Ecto neural progenitor cell (in vitro differentiated cells): ENCODE measurements at places on chromosomes 2 and 18.
A peak's percentile ranks its signal among the peaks of the same experiment; 100 is the strongest.

GRCh38 chr18:10442551-10442971 is 11.9 kb upstream of the APCDD1 start:
- no peak for DNase-seq

GRCh38 chr2:238239863-238240756 is at the start of gene HES6:
Gene HES6, minus strand, starts transcription at chr2:238240038. Its CDS starts 133 bp downstream, at chr2:238239905.
- peak; percentile 94 for DNase-seq

DNA sequence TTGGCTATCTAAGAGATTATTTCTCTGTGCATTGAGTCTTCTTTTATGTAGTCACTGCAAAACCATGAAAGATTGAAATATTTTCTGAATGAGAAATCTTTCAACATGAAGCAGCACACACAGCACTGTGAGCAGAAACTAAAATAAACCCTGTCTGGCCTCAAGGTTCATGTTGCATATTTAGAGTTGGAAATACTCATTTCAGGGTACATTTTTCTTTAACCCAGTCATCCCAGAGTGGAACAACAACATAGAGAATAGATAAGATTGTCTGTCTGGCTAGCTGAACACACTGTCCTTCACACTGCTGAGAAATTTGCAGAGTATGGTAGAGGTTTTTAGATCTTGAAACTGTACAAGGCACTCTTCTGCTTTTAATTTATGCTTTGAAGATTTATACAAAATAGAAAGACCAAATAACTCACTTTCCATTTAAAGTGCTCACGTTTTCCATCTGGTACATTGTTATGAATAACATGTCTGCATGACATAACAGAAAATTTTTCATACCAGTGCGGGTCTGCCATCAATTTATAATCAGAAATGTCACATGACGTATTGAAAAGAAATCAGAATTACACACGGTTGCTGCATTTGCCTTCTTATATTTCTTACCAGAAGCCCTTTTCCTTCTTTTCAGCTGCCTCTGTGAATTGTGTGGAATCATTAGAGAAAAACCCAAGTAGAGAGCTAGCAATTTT is 25.0 kb upstream of the FN1 start:
- DNase-seq: no peak

DNA sequence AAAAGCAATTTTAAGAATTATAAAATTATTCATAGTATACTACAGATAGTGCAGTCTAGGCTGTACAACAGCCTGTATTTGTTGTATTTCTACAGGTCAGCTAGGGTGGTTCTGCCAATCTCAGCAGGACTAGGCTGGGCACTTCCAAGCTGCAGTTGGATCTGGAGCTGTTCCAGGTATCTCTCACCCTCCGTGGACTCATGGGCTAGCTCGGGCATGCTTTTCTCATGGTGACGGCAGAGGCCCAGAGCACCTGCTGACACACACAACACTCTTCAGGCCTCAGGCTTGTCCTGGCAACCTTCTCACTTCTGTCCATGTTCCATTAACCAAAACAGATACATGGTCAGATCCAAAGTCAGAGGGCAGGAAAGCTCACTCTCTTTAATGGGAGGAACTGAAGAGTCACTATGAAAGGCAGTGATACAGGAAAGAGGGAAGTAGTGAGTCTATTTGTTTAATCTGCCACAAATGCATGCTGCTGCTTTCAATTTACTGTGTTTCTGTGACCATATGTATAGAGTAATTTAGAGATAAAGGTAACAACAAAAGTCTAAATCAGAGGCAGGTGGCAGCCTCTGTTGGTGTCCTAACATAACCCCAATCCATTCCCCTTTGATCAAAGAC is 462.4 kb upstream of the ACVR2A start:
- no peak for DNase-seq

GRCh38 chr2:237570776-237571335 is 4.5 kb downstream of the PRLH start:
- no peak for DNase-seq

- DNase-seq: no peak
Measured at GRCh38 chr2:16700551-16701259, 35.1 kb upstream of the CYRIA start.

DNA sequence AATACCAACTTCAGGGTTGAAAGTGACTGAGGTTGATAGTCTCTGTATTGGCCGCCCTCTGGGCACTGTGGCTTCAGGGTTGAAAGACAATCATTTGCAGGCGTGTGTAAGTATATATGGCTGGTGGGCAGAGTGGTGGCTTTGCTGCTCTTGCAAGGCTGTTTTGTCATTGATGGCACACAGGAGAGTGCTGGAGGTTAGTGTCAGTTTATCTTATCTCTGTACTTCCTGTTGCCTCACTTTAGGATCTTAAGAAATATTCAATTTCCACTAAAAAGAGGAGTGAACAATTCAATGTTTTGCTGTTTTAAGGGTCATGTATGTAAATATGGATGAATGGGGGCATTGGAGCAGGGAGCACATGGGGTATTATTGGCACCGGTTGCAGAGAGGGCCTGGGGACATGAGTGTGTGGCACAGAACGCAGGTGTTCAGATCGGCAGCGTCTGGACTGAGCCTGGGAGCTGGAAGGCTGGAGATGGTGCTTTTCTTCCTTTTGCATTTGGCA is 51.5 kb downstream of the NCK2 start:
- no peak for DNase-seq

DNA sequence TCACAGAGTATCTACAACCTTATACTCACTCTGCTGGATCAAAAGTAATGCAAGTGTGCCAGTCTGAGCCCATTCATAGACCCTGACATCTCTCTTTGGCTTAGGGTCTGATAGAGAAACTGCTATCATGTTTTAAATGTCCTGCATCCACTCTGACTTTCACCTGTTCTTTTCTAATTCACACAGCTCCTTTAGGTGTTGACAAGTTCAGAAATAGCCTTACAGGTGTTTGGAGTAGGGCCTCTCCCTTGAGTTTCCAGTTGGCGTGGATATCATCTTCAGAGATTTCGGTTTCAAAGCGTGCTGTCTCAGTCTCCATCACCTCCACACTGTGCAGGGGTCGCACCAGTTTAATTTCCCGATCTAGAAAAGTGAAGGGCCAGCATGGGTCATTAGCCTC is 150.3 kb downstream of the PLEKHA3 start:
- no peak for DNase-seq

- no peak for DNase-seq
Measured at GRCh38 chr2:53378791-53379190, 388.8 kb upstream of the CHAC2 start.

DNA sequence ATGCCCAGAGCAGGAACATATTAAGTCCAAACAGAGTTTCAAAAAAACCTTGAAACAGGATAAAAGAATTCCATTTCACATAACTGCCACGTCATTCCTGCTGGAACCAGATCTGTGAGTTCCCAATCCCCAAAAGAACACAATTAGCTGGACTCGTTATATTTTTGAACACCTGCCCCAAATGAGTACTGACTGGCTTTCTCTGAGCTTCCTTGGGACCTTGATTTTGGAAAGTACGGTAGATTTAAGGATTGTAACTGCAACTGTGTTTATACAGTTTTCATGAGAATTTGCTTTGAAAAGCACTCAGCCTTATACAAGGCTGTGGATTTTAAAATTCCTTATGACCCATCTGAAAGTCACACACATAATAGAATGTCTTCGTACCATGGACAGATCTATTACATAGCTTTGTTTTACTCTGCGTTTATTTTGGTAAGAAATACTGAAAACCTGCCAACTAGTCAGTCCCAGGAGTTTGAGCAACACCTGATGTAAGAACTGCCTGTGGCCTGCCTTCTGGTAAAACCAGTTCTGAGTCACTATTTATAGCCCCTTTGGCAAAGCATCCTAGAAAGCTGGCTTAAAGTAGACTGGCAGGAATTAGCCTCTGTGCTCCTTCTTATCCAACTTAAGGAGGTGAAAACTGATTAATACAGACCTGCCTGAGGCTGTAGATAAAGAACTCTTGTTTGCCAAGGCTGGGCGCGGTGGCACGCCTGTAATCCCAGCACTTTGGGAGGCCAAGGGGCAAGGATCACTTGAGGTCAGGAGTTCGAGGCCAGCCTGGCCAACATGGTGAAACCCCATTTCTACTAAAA is 48.1 kb downstream of the MERTK start:
- no peak for DNase-seq

GRCh38 chr2:85719609-85720240 is 25.6 kb downstream of the GNLY start:
- DNase-seq: no peak

DNA sequence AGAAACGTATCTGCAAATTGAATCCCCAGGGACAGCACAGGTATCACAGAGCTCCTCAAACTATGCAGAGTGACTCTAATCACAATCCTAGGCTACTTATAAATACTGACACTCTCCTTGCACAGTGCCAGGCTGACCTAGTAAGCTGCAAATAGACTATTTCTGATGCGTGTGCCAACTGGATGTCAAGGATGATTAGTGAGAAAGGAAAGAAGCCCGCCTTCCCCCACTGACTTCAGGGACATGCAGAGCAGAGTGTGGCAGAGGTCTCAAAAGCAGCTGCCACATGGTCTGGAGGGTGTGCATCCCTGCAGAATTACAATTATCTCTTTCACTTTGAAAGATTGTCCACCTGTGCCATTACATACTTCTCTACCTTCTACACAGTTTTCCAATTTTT is 235.6 kb downstream of the CPS1 start:
- DNase-seq: no peak

DNA sequence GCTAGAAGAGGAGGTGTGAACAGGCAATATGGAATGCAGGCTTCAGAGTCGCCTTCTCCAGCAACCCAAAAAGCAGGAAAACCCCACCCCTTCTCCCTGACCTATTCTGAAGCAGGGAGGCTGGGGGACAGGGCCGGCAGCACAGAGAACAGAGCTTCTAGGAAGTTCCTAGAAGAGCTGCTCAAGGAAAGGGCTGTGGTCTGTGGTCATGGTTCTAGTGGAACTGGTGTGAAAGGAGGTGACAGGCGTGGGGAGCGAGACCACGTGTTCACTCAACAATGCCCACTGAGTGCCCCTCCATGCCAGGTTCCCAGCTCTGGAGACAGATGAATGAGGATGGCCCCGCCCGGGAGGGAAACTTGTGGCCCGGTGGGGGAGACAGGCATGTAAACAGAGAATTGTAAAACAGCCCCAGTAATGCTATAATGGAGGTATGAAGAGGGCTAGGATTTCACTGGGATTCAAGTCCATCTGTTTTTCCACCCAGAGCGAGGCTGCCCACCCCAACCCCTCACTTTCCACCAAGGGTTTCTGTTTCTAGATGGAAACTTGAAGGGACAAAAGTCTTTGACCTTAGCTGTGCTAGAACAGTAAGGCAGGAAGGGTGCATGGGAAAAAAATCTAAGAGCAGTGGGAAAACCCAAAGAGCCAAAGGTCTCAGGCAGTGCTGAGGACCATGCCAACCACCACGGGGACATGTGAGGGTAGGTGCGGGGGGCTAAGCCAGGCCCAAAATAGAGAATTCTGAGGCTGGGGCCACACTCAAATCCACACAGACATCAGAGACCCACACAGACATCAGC is 71.8 kb downstream of the TNS1 start:
- no peak for DNase-seq

DNA sequence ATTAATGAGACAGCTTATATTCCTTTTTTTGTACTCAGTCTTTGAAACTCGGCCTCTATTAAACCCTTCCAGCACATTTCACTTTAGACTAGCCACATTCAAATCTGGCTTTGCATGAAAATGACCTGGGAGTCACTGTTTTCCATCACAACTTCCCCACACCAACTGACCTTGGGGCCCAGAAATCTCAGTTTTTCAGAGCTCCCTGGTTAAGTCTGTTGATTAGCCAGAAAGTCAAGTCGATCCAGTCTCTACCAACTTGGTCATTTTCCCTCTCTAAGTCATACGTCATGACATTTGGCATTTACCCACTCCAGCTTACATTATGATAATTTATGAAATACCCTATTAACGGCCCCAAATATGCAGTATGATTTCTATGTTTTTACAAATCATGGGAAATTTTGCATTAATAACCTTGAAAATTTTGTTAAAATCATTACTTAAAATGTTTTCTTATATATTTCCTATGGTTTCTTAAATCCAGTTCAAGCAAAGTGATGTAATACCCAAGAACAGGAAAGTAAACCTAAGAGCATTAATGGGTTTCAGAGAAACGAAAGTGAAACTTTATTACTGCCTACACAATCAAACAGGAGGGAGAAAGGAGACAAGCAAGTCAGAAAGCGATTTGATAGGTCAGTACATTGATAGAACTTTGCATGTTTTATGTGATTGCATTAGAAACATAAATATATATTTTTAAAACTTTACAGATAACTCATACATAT is 77.1 kb downstream of the SPATS2L start:
- no peak for DNase-seq

GRCh38 chr2:149028377-149028776 is 10.1 kb upstream of the LYPD6B start:
- no peak for DNase-seq

DNA sequence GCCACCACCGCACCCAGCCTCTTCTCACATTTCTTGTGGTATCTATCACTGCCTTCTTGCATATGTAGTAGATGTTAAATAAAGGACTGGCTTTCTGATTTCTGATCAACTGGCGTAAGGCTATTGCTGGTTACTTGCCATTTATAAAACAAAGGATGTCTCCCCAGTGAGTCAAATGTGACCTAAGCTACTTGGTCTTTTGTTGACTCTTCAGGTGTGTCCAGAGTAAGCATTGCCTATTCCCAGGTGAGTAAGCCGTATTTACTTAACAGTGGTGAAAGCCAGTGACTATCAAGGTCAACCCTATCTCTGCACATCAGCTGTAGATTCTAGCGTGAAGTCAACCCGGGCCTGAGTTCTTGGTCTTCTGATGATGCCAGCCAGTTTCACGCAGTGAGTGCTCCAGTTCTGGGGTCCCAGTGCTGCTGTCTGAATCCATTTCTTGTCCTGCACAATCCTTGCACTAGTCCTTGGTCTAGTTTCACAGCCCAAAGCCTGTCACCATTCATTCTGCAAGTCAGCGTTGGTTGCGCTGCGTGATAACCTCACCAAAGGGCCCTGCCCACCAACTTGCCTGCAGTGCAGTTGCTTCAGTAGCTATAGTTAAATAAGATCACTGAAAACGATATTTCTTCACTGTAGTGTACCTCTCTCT is 120.2 kb downstream of the GBX2 start:
- no peak for DNase-seq

DNA sequence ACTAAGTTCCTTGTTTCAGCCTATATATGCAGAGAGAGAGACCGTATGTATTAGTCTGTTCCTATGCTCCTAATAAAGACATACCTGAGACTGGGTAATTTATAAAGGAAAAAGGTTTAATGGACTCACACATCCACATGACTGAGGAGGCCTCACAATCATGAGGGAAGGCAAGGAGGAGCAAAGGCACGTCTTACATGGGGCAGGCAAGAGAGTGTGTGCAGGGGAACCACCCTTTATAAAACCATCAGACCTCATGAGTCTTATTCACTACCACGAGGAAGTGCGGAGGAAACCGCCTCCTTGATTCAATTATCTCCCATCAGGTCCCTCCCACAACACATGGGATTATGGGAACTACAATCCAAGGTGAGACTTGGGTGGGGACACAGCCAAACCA is 73.8 kb downstream of the TMEM18 start:
- no peak for DNase-seq

DNA sequence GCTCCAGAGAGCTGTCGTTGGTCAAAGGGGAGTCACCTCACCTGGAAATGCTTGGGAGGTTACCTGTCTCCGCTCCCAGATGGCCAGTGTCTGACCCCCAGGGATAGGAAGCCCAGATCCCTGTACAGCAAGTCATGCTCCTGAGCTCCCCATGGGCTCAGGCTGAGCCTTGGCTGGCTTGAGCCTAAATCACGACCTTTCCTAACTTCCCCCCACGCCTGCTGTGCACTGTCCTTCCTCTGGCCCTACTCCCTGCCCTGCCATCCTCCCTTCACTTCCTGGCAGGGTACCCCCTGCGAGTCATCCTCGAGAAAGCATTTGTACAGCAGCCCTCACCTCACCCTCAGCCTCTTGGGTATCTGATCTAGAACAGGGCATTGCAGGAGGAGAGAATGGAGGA is 9.2 kb upstream of the HDAC4 start:
- no peak for DNase-seq
